Fibroblast of lung (primary cell): ENCODE measurements at places on chromosomes 6 and 20. TPM values are rescaled to one million over a fixed set of nuclear protein-coding genes. Genes with fewer than 3 reads are reported as not detected.

GRCh38 chr6:68544450-68544849, 90.6 kb upstream of the ADGRB3 start:
- H3K4me3 ChIP-seq = no peak overlapping the region
- no peak overlapping the region for H3K27ac ChIP-seq
- no peak for DNase-seq
- H3K36me3 ChIP-seq = no peaks in the 10 kb centered on the region
- no peaks in the 10 kb centered on the region for H3K27me3 ChIP-seq
- H3K4me1 ChIP-seq = no peaks in the 10 kb centered on the region

DNA sequence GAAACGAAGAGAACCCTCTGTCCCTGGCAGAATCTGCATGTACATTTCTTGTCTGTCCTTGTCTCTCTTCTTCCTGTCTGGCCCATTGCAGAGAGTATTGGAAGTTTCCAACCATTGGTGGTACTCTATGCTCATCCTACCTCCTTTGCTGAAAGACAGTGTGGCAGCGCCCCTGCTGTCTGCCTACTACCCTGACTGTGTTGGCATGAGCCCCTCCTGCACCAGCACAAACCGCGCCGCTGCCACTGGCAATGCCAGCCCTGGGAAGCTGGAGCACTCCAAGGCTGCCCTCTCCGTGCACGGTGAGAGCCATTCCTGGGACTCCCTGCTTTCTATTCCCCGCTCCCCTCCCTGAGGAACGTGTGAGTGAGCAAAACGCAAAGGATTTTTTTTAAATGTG, 32.5 kb downstream of the KDM1B start:
- no peaks in the 10 kb centered on the region for H3K36me3 ChIP-seq
- H3K4me3 ChIP-seq = no peak overlapping the region
- H3K27ac ChIP-seq = no peak overlapping the region
- H3K27me3 ChIP-seq = no peaks in the 10 kb centered on the region
- H3K4me1 ChIP-seq = no peaks in the 10 kb centered on the region

GRCh38 chr6:22325481-22325880, 28.6 kb upstream of the PRL start:
- peak; percentile 50 for DNase-seq
- no peaks in the 10 kb centered on the region for H3K36me3 ChIP-seq
- H3K27me3 ChIP-seq = no peaks in the 10 kb centered on the region
- no peak overlapping the region for H3K4me3 ChIP-seq
- no peak overlapping the region for H3K27ac ChIP-seq
- no peaks in the 10 kb centered on the region for H3K4me1 ChIP-seq

DNA sequence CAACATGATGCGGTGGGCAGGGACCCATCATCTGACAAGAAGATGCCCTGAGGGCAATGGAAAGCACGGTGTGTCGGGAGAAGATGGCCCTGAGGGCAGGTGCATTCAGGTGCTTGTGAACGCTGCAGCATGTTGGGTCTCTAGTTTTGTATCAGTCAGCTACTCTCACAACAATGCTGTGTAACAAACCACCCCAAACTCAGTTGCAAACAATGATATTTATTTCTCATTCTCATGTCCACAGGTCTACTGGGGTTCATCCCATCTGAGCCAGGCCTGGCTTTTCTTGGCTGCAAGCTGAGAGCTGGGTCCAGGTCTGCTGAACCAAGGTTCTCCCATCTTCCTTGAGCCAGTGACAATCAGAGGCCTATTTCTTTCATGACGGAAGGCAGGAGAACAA, 461.6 kb downstream of the PREX1 start:
- no peak overlapping the region for H3K4me3 ChIP-seq
- no peak overlapping the region for H3K27ac ChIP-seq
- H3K4me1 ChIP-seq = no peaks in the 10 kb centered on the region
- H3K36me3 ChIP-seq = no peaks in the 10 kb centered on the region
- no peaks in the 10 kb centered on the region for H3K27me3 ChIP-seq

- no peak overlapping the region for H3K4me3 ChIP-seq
- no peaks in the 10 kb centered on the region for H3K27me3 ChIP-seq
- H3K36me3 ChIP-seq = no peaks in the 10 kb centered on the region
- H3K4me1 ChIP-seq = peaks cover 13% of the 10 kb centered on the region
- H3K27ac ChIP-seq = no peak overlapping the region
- peak; percentile 90 for DNase-seq
Measured at GRCh38 chr6:82396964-82397751, 33.5 kb downstream of the TPBG start.

GRCh38 chr6:11683871-11684270, 94.7 kb downstream of the ADTRP start:
- H3K36me3 ChIP-seq = no peaks in the 10 kb centered on the region
- no peaks in the 10 kb centered on the region for H3K27me3 ChIP-seq
- DNase-seq = no peak
- peaks cover 6% of the 10 kb centered on the region for H3K4me1 ChIP-seq
- no peak overlapping the region for H3K4me3 ChIP-seq
- no peak overlapping the region for H3K27ac ChIP-seq

- H3K36me3 ChIP-seq = peaks cover 3% of the 10 kb centered on the region
- H3K27me3 ChIP-seq = no peaks in the 10 kb centered on the region
- peak overlapping the region; percentile 87 for H3K27ac ChIP-seq
- peaks cover 36% of the 10 kb centered on the region for H3K4me1 ChIP-seq
Measured at GRCh38 chr20:36861875-36862801, 13.8 kb upstream of the TLDC2 start.

GRCh38 chr20:52676283-52676995, 295.7 kb upstream of the TSHZ2 start:
- DNase-seq = no peak
- H3K36me3 ChIP-seq = no peaks in the 10 kb centered on the region
- H3K4me1 ChIP-seq = no peaks in the 10 kb centered on the region
- no peaks in the 10 kb centered on the region for H3K27me3 ChIP-seq
- H3K27ac ChIP-seq = no peak overlapping the region
- no peak overlapping the region for H3K4me3 ChIP-seq

DNA sequence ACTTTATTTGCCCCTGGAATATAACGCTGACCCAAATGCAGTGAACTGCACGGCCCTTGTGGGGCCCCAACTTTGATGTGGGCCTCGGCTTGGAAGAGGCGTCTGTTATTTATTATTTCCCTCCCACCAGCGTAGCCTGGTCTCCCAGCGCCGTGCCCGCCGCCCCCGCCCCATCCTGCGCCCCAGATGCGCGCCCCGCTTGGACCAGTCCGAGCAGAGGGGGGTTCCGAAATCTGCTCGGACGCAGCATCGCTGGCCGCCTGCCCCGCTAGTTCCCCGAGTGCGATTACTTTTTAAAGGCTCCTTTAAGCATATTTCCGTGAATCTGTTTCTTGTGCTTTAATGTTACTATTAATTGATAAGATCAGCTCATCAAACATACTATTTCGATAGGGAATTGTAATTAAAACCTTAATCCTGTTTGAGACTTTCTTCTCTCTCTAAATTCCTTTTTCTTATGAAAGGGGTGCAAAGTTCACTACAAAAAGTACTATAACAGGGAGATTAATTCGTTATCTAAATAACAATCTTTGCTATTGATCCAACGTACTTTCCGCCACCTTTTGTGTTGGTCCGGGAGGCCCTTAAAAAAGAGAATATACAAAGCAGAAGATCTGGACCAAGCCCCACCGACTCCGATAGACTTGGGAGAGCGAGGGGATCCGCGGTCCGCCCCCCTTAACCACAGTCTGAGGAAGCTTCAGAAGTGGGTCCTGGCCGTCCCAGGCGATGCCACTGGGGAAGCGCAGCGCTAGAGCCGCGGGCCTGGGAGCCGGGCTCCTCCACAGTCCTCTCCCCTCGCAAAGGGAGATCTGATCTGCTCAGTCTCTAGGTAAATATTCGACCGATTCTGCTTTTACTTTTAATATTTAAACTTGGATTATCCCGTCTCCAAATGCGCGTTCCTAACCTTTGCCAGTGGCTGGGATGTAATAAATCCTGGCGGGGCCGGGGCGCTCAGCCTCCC, 10.2 kb downstream of the POU3F2 start:
- DNase-seq = no peak
- H3K27me3 ChIP-seq = peaks cover 85% of the 10 kb centered on the region
- no peak overlapping the region for H3K27ac ChIP-seq
- peak overlapping the region; percentile 6 for H3K4me3 ChIP-seq
- H3K4me1 ChIP-seq = no peaks in the 10 kb centered on the region

GRCh38 chr6:102766963-102767362, 1373.5 kb downstream of the GRIK2 start:
- peak; percentile 41 for DNase-seq
- no peak overlapping the region for H3K27ac ChIP-seq
- H3K4me3 ChIP-seq = no peak overlapping the region
- no peaks in the 10 kb centered on the region for H3K4me1 ChIP-seq
- no peaks in the 10 kb centered on the region for H3K27me3 ChIP-seq
- no peaks in the 10 kb centered on the region for H3K36me3 ChIP-seq

GRCh38 chr6:141833001-141833655, 299.6 kb upstream of the GJE1 start:
- H3K27ac ChIP-seq = no peak overlapping the region
- no peaks in the 10 kb centered on the region for H3K4me1 ChIP-seq
- DNase-seq = no peak

- no peak overlapping the region for H3K4me3 ChIP-seq
- no peaks in the 10 kb centered on the region for H3K36me3 ChIP-seq
- no peaks in the 10 kb centered on the region for H3K27me3 ChIP-seq
Measured at GRCh38 chr6:109260126-109260525, 122.1 kb downstream of the CD164 start.

DNA sequence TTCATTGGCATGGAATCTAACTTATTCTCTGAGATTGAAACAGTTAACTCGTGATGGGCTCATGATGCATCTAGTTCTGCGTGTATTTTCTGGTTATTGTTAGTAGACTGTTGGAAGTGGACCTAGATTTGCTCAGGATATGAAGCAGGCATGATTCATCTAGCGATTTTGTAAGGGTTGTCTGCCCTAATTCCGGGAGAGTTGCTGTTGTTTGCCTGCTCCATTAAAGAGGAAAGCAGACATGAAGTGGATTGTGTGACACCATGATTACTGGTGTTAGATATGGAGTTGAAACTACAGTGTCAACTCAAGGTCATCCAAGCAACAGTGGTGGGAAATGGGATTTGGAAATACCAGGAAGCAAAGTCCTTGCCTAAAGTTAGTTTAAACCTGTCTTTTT, 41.0 kb downstream of the SOX4 start:
- no peaks in the 10 kb centered on the region for H3K27me3 ChIP-seq
- H3K4me1 ChIP-seq = peaks cover 2% of the 10 kb centered on the region
- H3K36me3 ChIP-seq = no peaks in the 10 kb centered on the region
- no peak overlapping the region for H3K4me3 ChIP-seq
- peak overlapping the region; percentile 47 for H3K27ac ChIP-seq

- no peak overlapping the region for H3K27ac ChIP-seq
- H3K27me3 ChIP-seq = no peaks in the 10 kb centered on the region
- no peaks in the 10 kb centered on the region for H3K36me3 ChIP-seq
- no peak overlapping the region for H3K4me3 ChIP-seq
- peak; percentile 53 for DNase-seq
- no peaks in the 10 kb centered on the region for H3K4me1 ChIP-seq
Measured at GRCh38 chr6:166786704-166787293, 159.7 kb upstream of the RPS6KA2 start.

DNA sequence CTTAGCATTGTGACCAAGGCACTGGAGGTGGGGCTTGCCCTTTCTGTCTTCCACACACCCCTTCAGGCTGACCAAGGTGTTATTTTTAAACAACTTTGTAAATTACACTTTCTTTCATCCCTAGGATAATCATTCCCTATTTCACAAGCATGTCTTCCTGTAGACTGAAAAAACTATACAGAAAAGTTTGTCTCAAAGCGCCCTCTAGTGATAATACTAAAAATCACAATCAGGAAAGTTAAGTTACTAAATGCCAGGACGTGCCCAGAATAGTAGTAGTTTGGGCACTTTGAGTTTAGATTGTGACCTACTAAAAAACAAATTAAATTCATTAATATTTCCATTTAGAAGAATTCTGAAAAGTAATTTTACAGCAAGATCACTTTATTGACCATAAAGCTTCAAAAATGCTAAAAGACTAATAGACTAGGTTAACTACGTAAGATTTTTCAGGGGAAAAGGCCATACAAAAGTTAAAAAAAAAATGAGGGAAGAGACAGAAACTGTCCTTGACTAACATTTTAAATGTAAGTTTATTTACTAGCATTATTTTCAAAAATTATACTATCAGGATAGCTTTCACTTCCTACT, 123.3 kb upstream of the DUSP22 start:
- H3K27me3 ChIP-seq = no peaks in the 10 kb centered on the region
- DNase-seq = peak; percentile 38
- no peak overlapping the region for H3K27ac ChIP-seq
- no peak overlapping the region for H3K4me3 ChIP-seq
- no peaks in the 10 kb centered on the region for H3K36me3 ChIP-seq
- H3K4me1 ChIP-seq = no peaks in the 10 kb centered on the region

GRCh38 chr6:152318278-152318677, 318.9 kb downstream of the SYNE1 start:
- H3K4me3 ChIP-seq = no peak overlapping the region
- no peak overlapping the region for H3K27ac ChIP-seq
- DNase-seq = no peak
- peaks cover under 1% of the 10 kb centered on the region for H3K36me3 ChIP-seq

GRCh38 chr6:54846857-54847674, 495 bp downstream of the FAM83B start:
- H3K4me1 ChIP-seq = no peaks in the 10 kb centered on the region
- peaks cover 4% of the 10 kb centered on the region for H3K27me3 ChIP-seq
- no peaks in the 10 kb centered on the region for H3K36me3 ChIP-seq
- DNase-seq = no peak
- H3K4me3 ChIP-seq = peak overlapping the region; percentile 28

DNA sequence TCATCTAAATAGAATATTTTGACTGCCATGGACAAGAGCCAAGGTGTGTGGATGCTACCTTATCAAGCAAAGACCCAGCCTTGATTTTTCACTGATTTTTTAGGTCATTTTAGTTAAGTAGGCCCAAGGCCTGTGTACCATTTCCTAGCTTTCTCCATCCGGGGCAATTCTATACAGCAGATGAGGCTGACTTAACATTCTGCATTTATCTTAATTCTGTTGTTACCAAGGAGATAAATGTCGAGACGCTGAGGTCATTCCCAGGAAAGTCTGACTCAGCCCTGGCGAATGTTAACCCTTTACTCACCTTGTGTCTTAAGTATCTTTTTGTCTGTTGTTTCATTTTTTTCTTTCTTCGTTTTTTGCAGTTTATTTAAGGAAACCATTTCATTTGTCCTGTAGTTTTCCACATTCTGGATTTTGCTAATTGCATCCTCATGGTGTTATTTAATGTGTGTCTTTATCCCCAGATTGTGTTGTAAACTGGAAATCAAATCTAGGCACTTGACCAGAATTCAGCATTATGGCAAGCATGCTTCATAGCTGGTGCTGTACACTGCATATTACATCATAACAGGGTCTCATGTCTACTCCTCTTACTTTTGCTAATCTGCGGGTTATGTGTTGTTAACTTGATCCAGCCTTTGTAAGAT, 277.0 kb downstream of the CDKAL1 start:
- peak; percentile 100 for DNase-seq
- peak overlapping the region; percentile 99 for H3K27ac ChIP-seq
- no peaks in the 10 kb centered on the region for H3K27me3 ChIP-seq
- H3K36me3 ChIP-seq = no peaks in the 10 kb centered on the region
- H3K4me3 ChIP-seq = peak overlapping the region; percentile 20
- peaks cover 9% of the 10 kb centered on the region for H3K4me1 ChIP-seq

Gene ZBP1
- not detected in 2 replicates for polyA plus RNA-seq

Gene C6orf47
- polyA plus RNA-seq = 6.6 and 7.9 TPM in 2 replicates

Gene HLA-DQB1
- polyA plus RNA-seq = not detected in 2 replicates

Gene SLC17A2
- polyA plus RNA-seq = not detected in 2 replicates

Gene PSORS1C2
- not detected in 2 replicates for polyA plus RNA-seq

Gene GSTA3
- not detected in 2 replicates for polyA plus RNA-seq

Gene PAK5
- not detected in 2 replicates for polyA plus RNA-seq
